Activated CD4-positive, alpha-beta T cell treated with anti-CD3 and anti-CD28 coated beads for 24 hours (primary cell): ENCODE measurements at places on chromosomes 11 and 22.

DNA sequence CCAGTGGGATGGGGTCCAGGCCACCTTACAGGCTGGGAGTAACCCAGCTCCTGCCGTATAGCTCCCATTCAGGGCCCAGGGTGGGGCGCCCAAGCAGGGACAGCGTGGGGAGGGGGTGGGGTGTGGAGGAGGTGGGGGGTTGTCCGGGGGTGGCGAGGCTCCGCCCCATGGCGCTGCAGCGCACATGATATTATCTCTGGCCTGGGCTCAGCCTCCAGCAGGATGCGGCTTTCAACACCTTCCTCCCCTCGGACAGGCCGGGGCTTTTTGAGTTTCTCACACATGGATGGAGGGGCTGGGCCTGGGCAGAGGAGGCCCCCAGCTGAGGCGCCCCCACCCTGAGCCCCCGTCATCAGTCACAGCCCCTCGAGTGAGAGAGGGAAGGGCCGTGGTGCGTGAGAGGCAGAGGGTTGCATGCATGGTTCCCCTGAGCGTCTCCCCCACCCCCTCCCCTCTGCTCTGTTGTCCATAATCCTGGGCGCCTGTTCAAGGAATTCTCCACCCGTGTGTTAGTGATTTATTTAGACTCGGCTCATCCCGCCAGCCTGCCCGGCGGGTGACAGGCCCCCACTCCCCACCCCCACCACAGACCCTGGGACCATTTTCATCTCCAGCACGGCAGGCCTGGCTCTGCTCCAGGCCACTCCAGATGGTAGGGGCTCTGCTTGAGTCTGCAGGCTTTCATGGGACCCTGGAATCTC is 44.9 kb downstream of the WNT11 start:
- DNase-seq: no peak

GRCh38 chr11:75673977-75674582 is 5.2 kb upstream of the MAP6 start:
- no peak for DNase-seq

- DNase-seq: no peak
These were observed 278.2 kb downstream of the TBC1D22A start for GRCh38 chr22:47040486-47041270.

DNA sequence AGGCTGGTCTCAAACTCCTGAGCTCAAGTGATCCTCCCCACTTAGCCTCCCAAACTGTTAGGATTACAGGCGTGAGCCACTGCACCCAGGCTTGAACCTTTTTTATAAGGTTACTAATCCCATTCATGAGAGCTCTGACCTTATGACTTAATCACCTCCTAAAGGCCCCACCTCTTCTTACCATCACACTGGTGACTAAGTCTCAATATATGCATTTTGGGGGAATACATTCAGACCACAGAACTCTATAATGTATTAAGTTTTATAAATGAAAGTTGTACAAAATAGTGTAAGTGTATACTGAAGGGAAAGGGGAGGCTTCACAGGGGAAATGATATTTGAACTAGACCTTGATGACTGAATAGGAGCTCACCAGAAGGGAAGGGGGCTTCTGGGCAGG is 28.4 kb upstream of the RBFOX2 start:
- no peak for DNase-seq

- DNase-seq: no peak
These were observed 37.2 kb downstream of the GAS2 start for GRCh38 chr11:22703591-22703990.

DNA sequence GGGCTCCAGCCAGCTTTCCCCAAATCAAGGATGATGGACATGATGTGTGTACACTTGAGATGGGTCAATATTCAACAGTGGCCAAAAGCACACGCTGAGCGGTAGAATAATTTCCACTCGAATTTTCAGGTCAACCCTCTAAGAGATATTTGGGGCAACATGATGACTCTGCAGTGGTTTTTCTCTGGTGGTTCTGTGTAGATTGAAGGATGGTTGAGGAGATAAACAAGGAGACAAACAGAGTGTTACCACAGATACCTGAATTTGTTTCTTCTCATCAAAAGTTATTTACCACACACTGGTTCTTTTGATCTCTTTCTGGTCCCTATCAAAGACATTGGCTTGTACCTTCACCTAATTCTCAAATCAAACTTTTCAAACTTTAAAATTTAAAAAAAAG is 242.0 kb downstream of the ETS1 start:
- DNase-seq: no peak

DNA sequence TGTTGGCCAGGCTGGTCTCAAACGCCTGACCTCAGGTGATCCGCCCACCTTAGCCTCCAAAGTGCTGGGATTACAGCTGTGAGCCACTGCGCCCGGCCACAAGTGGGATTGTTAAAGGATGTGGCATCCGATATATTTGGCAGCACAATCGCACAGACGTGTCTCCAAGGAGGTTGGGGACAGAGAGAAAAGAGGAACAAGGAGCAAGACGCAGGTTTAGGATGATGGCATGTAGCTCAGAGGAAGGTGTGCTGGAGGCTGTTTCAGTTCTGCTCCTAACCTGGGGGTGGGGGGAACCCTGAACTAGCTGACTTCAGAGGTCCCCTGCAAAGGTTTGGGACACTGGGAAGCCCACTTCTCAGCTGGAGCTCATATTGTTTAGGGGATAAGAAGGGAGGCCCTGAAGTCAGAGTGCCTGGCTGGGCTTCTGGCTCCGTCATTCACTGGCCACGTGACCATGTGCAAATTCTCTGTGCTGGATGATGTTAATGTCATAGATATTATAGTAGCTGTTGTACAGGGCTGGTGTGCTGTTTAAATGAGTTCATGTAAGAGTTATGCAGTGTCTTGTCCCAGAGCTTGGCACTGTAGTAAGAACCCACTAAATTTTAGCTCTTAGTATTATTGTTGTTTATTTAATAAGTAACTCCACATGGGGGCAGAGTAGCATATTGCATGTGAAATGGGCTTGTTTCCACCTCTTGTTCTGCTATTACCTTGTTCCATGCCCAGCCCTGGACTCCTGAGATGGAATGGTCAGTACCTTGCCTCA is 129.7 kb downstream of the ST3GAL4 start:
- no peak for DNase-seq

- no peak for DNase-seq
These were observed 41.3 kb downstream of the VSIG10L2 start for GRCh38 chr11:125987066-125987641.

- DNase-seq: no peak
These were observed 102.5 kb downstream of the KIAA1671 start for GRCh38 chr22:25054943-25055511.

DNA sequence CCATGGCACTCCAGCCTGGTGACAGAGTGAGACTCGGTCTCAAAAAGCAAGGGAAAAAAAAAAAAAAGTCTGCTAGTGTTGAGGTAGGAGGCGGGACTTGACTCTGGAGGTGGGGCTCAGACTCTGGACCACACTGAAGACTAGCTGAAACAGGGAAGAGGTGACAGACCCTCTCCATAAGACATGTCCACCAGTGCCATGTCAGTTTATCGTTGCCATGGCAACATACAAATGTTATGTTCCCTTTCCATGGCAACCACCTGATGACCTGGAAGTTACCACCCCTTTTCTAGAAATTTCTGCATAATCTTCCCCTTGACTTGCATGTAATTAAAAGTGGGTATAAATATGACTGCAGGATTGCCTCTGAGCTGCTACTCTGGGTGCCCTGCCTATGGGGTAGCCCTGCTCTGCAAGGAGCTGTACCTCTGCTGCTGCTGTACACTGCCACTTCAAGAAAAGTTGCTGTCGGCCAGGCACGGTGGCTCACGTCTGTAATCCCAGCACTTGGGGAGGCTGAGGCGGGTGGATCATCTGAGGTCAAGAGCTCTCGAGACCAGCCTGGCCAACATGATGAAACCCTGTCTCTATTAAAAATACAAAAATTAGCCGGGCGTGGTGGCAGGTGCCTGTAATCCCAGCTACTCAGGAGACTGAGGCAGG is 55.1 kb downstream of the KIAA1671 start:
- DNase-seq: no peak

GRCh38 chr22:28025333-28025732 is 106.3 kb upstream of the PITPNB start:
- DNase-seq: no peak

DNA sequence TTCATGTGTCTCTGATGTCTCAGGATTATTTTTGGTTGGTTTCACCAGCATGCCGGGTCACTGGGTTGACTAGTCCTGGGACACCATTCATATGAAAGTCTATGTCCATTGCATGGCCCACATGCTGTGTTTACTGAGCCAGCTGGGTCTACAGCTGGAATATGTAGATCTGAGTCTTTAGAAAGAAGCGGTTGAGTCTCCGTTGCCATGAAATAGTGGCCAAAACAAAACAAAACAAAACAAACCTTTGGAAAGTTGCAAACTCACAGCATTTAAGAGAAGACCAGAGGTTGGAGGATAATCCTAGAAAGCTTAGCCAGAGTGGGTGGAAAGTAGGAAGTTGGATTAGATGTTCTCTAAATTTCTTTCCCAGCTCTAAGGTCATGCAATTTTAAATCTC is 191.8 kb upstream of the NTM start:
- DNase-seq: no peak

DNA sequence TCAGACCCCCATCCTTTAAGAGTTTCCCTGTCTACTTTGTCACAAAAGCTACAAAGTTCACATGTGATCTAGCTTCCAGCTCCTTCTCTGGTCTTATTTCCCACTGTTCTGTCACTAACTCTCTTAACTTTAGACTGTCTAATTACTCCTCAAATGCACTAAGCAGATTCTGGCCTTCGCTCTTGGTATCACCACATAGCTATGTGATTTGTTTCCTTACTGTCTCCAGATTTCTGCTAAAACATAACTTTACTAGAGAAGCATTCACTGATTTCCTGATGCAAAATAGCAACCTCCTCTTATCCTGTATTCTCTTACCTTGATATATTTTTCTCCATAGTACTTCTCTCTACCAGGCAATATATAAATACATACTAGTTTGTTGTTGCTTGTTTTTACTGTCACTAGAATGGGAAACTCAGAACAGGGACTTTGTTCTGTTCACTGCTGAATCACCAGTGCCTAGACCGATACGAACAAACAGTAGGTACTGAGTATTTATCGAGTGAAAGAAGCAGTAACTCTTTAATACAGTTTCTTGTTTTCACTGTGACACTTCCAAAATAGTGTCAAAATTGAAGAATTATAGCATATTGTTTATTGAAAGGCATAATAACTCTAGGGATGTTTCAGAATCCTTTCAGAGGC is 205.6 kb downstream of the DDX10 start:
- no peak for DNase-seq
